Suprapubic skin (tissue), 4 donors: ENCODE measurements at places on chromosomes 1 and 21. TPM values are rescaled to one million over a fixed set of nuclear protein-coding genes. Genes with fewer than 3 reads are reported as not detected.

- no peak for DNase-seq
These were observed 65.6 kb downstream of the TEX35 start for GRCh38 chr1:178578541-178578940.

DNA sequence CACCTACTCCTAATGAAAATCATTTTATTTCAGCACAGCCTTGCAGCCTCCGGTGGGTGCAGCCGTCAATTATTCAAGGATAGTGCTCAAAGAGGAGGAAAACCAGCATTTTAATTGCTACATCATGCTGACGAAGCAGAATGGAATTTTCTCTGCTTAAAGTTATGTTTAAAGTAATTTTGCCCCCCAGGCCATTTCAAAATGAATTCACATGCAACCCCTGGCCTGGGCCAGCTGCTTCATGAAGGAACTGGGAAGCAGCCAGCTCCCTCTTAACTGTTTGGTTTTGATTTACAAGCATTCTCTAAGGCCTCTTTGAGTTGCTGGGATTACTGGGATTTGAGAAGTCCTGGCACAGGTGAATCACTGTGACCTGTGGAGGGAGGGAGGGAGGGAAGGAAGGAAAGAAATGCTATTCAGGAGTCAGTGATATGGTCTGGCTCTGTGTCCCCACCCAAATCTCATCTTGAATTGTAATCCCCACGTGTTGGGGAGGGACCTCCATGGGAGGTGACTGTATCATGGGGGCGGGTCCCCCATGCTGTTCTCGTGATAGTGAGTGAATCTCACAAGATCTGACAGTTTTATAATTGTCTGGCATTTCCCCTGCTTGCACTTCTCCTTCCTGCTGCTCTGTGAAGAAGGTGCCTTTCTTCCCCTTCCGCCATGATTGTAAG is 66.0 kb downstream of the PGBD5 start:
- H3K4me1 ChIP-seq: no peaks in the 10 kb centered on the region
- DNase-seq: no peak
- H3K4me3 ChIP-seq: no peak overlapping the region
- H3K27ac ChIP-seq: no peak overlapping the region
- no peaks in the 10 kb centered on the region for H3K27me3 ChIP-seq
- no peaks in the 10 kb centered on the region for H3K36me3 ChIP-seq

Gene OR2M3
- total RNA-seq: not detected

GRCh38 chr1:200740571-200741208 is 2.0 kb downstream of the CAMSAP2 start:
- no peaks in the 10 kb centered on the region for H3K36me3 ChIP-seq
- DNase-seq: no peak
- no peak overlapping the region for H3K27ac ChIP-seq
- H3K4me3 ChIP-seq: peak overlapping the region; percentile 94

GRCh38 chr1:72434070-72434469 is 151.7 kb upstream of the NEGR1 start:
- no peak overlapping the region for H3K27ac ChIP-seq
- no peaks in the 10 kb centered on the region for H3K4me1 ChIP-seq
- H3K4me3 ChIP-seq: no peak overlapping the region
- H3K36me3 ChIP-seq: no peaks in the 10 kb centered on the region
- no peaks in the 10 kb centered on the region for H3K27me3 ChIP-seq
- no peak for DNase-seq

DNA sequence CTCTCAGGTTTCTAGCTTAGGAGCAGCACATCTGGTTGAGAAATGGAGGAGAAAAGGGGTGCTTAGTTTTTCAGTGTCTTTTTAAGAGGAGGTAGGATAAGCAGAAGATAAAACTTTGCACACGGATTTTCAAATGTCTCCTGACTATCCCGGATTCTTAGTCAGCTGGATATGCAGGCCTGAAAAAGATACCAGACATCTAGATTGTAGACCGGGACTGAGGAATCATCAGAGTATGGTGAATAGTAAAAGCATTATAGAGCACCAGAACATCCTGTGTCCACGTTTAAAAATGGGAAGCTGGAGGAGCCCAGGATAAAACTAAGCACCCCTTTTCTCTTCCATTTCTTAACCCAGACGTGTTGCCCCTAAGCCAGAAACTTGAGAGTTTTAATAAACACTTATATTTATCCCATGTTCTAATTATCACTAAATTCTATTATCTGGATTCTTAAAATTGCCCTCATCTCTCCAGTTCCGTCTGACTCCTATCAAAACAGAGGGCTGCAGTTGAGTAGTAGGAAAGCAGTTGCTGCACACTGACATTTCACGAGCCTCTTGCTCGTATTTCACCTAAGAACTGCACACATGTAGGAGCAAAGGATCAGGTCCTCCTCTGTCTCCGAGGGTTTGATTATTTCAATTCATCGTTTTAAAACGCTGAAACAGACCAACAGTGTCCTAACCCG is 609 bp downstream of the PIGK start:
- no peaks in the 10 kb centered on the region for H3K27me3 ChIP-seq
- H3K36me3 ChIP-seq: no peaks in the 10 kb centered on the region
- no peak for DNase-seq
- H3K4me3 ChIP-seq: peak overlapping the region; percentile 86
- peaks cover 20% of the 10 kb centered on the region for H3K4me1 ChIP-seq

GRCh38 chr1:204414016-204414415 is 2.4 kb upstream of the PPP1R15B start:
- H3K4me1 ChIP-seq: peaks cover 46% of the 10 kb centered on the region
- no peak for DNase-seq
- H3K27ac ChIP-seq: peak overlapping the region; percentile 15
- no peak overlapping the region for H3K4me3 ChIP-seq
- no peaks in the 10 kb centered on the region for H3K27me3 ChIP-seq

Gene BARHL2
- total RNA-seq: not detected

DNA sequence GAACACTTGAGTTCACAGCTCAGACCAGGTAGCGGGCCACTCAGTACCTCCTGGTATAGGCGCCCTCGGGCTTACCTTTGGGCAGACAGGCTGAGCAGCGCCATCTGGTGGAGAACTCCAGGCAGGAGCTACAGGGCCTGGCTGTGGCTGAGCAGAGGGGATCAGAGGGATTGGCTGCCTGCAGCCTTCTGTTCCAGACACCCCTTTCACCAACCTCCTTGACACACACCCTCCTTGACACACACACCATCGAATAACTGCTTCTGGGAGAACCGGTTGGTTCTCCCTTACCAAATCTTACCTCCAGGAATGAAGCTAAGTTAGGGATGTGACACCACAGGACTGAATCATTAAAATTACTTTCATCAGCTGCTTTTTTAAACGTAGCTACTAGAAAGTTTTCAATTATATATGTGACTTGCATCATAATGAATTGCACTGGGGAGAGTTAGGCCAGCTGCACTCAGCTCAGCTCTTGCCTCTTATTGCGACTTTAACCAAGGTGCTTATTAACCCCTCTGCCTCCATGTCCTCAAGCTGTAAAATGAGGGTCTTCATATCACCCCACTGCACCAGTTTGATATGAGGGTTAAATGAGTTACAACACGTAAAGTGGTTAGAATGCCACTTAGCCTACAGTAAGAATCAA is 6.6 kb downstream of the LIN28A start:
- no peak overlapping the region for H3K27ac ChIP-seq
- DNase-seq: peak; percentile 87
- H3K4me3 ChIP-seq: no peak overlapping the region

Gene RAB7B
- total RNA-seq: 26.0 TPM

DNA sequence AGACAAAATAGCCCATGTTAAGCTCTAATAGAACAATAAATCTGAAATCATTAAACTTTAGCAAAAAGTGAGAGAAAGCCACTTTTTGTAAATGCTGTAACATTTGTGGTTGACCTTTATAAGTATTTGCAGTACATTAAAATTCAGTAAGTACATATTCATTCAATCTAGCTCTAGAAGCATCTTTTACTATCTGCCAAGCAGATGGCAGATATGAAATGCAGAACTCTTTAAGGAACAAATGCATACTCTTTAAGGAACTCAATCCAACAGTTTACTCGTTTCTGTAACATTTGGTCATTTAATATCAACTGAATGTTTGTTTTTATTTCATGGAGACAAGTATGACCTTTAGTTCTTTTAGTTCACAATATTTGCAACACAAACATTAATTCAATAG is 150.1 kb downstream of the APP start:
- no peak for DNase-seq
- H3K4me1 ChIP-seq: no peaks in the 10 kb centered on the region
- no peaks in the 10 kb centered on the region for H3K27me3 ChIP-seq
- peaks cover 16% of the 10 kb centered on the region for H3K36me3 ChIP-seq

DNA sequence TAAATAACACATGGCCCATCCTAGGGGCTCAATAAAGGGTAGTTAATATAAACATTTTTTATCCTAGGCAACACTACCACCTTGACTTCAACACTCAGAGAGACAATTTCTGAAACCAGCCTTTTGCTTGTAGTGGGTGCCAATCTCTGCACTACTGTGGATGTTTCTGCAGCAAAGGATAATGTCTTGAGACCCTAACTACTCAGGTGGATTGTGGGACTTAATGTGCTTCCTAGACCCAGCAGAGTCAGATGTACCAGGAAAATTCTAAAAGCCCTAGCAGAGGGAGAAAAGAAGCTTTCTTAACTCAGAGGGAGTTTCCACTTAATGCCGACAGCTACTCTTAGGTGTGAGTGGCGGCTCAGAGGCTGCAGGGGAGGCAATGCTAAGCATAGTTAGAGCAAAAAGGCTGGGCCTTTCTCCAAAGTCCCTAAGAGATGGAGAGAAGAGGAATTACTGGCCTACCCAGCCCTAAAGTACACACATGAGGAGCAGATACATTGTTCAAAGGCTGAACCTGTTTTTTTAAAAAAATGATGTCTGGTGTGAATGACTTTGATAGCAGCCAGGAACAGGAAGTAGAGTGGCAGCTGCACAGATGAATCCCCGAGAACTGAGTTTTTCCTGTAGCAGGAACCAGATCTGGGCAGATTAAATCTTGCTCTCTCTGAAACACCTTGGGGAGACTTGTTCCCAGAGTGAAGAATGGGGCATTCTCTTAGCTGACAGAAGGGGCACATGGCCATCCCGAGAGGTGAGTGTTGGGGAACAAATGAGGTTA is 33.5 kb upstream of the ABCD3 start:
- H3K27me3 ChIP-seq: no peaks in the 10 kb centered on the region
- no peak overlapping the region for H3K27ac ChIP-seq
- H3K4me1 ChIP-seq: peaks cover 17% of the 10 kb centered on the region
- DNase-seq: no peak

DNA sequence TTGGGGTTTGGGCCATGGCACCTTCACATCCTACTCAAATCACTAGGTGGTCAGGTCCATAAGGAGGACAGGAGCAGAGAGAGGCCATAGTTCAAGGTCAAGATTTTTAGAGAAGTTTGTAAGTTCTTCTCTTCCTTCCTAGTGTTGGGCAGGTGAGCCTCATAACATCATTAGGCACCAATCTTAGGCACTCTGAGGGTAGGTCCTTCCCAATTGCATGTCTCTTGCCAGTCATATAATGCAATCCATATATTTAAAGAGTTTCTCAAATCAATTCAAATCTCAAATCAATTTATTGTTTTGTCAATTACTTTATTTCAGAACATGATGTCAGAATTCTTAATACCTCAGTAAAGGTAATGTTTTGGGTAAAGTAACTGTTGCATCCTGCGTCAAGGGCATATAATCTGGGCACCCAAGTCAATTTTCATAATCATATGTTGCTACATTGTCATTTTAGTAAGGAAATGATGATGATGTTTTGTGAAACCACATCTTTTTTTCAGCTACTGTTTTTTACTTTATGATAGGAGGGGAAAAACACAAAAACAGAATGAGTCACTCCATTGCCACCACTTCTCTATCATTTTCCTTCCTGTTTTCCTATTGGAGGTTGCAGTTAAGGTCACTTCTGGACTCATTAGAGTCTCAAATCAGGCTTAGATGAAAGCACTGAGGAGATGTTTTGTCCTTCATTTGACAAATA is 122.7 kb downstream of the UCHL5 start:
- H3K36me3 ChIP-seq: no peaks in the 10 kb centered on the region
- no peak for DNase-seq
- H3K4me3 ChIP-seq: no peak overlapping the region
- no peaks in the 10 kb centered on the region for H3K4me1 ChIP-seq

Gene PLA2G2F
- total RNA-seq: 14.7 TPM

- H3K36me3 ChIP-seq: no peaks in the 10 kb centered on the region
- no peak overlapping the region for H3K27ac ChIP-seq
- no peak for DNase-seq
- H3K4me1 ChIP-seq: no peaks in the 10 kb centered on the region
These were observed 178.3 kb downstream of the ATG4C start for GRCh38 chr1:62962014-62962812.

- H3K27ac ChIP-seq: no peak overlapping the region
- H3K27me3 ChIP-seq: no peaks in the 10 kb centered on the region
- H3K36me3 ChIP-seq: no peaks in the 10 kb centered on the region
- H3K4me3 ChIP-seq: no peak overlapping the region
- DNase-seq: no peak
- peaks cover 47% of the 10 kb centered on the region for H3K4me1 ChIP-seq
These were observed 4.5 kb downstream of the TRAF5 start for GRCh38 chr1:211331011-211331709.

GRCh38 chr21:31865429-31865970 is 7.3 kb upstream of the HUNK start:
- H3K4me3 ChIP-seq: no peak overlapping the region
- no peak overlapping the region for H3K27ac ChIP-seq
- peaks cover 6% of the 10 kb centered on the region for H3K27me3 ChIP-seq
- no peak for DNase-seq
- no peaks in the 10 kb centered on the region for H3K36me3 ChIP-seq

DNA sequence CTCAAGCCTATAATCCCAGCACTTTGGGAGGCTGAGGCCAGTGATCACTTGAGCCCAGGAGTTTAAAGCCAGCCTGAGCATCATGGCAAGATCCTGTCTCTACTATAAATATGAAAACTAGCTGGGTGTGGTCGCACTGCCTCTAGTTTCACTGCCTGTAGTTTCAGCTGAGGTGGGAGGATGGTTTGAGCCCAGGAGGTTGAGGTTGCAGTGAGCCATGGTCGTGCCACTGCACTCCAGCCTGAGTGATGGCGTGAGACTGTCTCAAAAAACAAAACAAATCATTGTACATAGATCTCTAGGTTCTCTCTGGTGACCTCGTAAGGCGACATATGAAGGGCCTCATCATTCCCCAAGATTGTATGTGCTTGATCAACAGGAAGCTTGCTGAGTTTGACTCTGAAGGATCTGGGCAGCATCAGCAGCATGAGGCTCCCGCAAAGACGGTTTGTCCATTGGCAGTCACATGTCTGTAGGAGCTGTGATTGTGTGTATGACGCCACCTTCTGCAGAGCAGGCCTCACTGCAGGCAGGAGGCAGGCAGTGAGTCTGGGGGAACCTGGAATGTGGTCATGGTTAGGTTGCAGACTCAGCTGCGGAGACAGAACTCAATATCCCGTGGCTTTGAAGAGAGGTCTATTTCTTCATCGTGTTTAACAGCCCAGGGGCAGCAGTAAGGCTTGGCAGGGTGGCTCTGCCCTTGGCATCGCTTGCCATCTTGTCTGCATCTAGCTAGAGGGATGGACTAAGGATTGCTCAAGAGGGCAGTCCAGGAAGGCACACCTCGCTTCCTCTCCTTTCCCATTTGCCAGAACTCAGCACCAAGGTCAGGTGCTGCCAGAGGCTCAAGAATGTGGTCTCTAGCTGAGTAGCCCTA is 14.0 kb downstream of the ATP5PO start:
- no peaks in the 10 kb centered on the region for H3K4me1 ChIP-seq
- H3K4me3 ChIP-seq: no peak overlapping the region
- H3K36me3 ChIP-seq: peaks cover 48% of the 10 kb centered on the region
- DNase-seq: no peak
- H3K27me3 ChIP-seq: no peaks in the 10 kb centered on the region

Gene CCDC27
- not detected for total RNA-seq

GRCh38 chr1:78072216-78072615 is 26.4 kb downstream of the GIPC2 start:
- no peak for DNase-seq
- H3K4me3 ChIP-seq: no peak overlapping the region
- H3K4me1 ChIP-seq: peaks cover 2% of the 10 kb centered on the region
- H3K27ac ChIP-seq: no peak overlapping the region
- H3K36me3 ChIP-seq: no peaks in the 10 kb centered on the region
- no peaks in the 10 kb centered on the region for H3K27me3 ChIP-seq

Gene SLC1A7
- not detected for total RNA-seq
